ENCODE measurements at places on chromosomes 6 and 20.

GRCh38 chr6:71676298-71676697 is 210.1 kb upstream of the RIMS1 start:
- no peak for DNase-seq

DNA sequence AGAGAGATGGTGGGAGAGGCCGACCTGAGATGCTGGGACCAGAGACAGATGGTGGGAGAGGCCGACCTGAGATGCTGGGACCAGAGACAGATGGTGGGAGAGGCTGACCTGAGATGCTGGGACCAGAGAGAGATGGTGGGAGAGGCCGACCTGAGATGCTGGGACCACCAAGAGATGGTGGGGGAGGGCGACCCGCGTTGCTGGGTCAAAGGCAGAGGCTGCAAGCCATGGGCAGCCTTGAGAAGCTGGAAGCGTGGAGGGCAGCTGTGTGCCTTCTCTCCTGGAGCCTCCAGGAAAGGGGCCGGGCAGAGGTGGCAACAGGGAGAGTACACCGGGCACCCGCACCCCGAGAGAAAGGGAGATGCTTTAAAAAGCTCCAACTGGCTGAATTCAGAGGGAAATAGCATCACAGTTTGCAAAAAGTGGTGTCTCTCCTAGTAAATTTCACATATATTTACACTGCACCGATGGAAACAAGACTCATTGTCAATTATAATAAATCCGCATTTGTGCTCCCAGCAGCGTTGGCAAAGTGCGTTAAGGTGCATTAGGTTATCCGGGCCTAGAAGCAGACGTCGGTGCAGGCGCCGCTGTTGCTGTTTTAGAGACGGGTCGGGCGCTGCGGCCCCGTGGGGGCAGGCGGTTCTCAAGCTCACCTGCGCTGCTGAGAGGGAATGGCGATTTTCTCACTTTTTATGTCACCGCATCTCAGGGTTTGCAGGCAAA is 132.4 kb downstream of the DLL1 start:
- no peak for DNase-seq

- no peak for DNase-seq
Observed at GRCh38 chr20:61938839-61939690, 126.6 kb downstream of the TAF4 start.

GRCh38 chr6:12851123-12851695 is 134.6 kb downstream of the PHACTR1 start:
- no peak for DNase-seq

GRCh38 chr6:145087034-145087433 is 648.3 kb downstream of the EPM2A start:
- no peak for DNase-seq

GRCh38 chr6:132153221-132153898 is 202.2 kb upstream of the CCN2 start:
- DNase-seq = no peak

- no peak for DNase-seq
Observed at GRCh38 chr20:12984069-12984765, 24.6 kb upstream of the SPTLC3 start.

DNA sequence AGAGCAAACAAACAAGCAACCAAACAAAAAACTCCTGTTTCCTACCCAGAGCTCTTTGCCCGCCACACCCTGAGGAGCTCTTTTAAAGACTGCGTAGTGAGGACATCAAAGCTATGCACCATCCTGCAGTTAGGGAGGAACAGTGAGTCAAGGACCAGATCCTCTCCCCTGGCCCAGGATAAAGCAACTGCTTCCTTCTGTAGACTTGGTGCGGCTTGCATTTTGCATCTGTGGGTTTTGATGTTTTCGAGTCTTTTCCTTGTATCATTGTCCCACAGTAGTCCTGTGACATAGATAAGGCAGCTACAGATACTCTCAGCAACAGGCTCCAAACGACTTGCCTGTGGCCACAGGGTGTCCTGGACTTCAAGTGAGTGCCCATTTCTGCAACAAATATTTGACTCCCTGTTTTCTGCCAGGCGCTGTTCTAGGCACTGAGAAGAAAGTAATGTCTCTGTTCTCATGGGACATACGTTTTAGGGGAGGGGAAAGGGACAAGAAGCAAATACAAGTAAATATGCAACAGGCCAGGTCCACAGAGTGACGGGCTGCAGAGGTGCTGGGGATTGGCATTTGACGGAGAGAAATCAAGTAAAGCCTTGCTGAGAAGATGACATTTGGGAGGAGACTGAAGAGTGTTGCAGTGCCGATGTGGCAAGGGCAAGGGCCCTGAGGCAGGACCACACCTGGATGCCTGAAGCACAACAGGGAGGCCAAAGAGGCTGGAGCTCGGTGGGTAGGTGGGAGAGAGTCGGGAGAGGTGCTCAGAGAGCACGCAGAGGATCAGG is 35.9 kb upstream of the MAP3K4 start:
- DNase-seq = no peak

DNA sequence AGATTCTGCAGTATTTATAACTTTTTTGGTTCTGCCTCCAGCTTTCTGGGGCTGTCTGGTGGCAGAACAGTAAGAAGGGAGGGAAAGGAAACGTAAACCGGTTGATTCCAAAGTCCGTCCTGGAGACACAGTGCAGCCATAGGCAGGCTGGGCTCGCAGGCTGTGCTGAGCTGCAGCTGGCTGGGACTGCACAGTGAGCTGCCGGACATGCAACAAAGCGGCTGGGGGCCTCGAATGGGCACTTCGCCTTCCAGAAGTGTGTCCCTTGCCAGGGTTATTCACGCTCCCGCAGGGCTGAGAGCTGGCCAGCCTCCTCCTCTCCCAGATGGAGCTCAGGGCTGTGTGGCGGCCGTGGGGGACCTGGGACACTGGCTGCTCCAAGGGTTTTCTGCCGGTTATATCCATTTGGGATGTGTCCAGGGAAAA is 78.1 kb upstream of the CD93 start:
- DNase-seq = no peak

GRCh38 chr6:91031581-91031980 is 444.7 kb upstream of the MAP3K7 start:
- no peak for DNase-seq

- no peak for DNase-seq
Observed at GRCh38 chr20:62557462-62557861, 81.7 kb upstream of the GATA5 start.

DNA sequence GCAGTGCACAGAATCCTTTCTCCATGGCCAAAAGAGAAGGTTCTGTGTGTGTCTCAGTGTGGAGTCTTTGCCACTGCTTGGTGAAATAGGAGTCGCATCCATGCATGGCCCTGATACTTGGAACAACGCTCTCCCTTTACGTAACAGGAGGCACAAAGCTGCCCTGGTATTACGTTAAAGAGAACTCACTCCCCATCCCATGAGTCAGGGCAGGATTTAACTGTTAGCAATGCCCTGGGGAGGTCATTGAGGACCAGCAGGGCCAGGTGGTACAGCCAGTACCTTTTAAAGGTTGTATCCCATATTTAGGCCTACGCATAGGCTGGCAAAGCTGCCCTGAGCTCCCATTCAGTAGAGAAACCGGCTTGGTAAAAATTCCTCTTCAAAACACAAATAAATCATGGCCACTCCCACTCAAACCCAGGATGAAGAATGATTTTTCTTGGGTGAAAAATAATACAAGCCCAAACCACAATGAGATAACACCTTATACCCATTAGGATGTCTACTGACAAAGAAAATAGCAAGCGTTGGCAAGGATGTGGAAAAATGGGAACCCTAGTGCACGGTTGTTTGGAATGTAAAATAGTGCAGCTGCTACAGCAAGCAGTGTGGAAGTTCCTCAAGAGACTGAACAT is 37.1 kb downstream of the MYLK4 start:
- no peak for DNase-seq

- DNase-seq = no peak
Observed at GRCh38 chr6:21909321-21909720, 315.8 kb downstream of the SOX4 start.

DNA sequence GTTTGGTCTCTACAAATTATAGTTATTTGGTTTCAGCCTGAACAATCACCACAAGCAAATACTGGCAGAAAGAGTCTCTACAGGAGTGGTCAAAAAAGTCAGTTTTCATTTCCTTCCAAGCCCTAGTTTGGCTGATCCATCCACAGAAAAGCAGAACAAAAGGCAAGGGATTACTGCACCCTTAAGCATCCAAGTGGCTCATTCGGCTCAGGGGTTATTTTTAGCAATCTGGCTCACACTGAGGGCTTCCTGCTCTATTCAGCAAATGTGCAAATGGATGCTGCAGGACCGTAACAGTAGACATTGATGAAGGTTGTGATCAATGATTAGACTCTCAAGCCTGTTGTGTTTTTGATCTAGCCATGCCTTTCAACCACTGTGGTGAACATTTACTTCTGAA is 62.2 kb upstream of the FABP7 start:
- no peak for DNase-seq

DNA sequence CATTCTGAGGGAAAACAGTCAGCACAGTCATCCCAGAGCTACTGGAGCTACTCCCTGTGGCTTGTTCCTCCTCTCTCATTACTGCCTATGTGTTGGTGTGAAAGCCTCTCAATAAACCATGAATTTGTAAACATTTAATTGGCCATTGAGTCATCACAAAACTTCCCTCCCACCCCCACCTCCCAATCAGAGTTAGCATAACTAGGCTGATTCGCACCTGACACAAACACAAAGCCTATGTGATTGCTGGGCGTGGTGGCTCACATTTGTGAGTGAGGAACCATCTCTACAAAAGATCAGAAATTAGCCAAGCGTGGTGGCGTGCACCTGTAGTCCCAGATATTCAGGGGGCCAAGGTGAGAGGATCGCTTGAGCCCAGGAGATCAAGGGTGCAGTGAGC is 17.1 kb upstream of the SNTA1 start:
- no peak for DNase-seq
